GM23338 (cell line): ENCODE measurements at places on chromosomes 6 and 20. TPM values are rescaled to one million over a fixed set of nuclear protein-coding genes. Genes with fewer than 3 reads are reported as not detected.

Gene KCNB1
- total RNA-seq: 0.28 and 0.50 TPM in 2 replicates

Gene DEFB132
- total RNA-seq: not detected in 2 replicates

GRCh38 chr6:24949020-24949569, 13.3 kb upstream of the RIPOR2 start:
- DNase-seq: no peak
- H3K4me1 ChIP-seq: peaks cover 13% of the 10 kb centered on the region
- H3K4me3 ChIP-seq: no peak overlapping the region

- H3K4me1 ChIP-seq: no peaks in the 10 kb centered on the region
- H3K27me3 ChIP-seq: no peaks in the 10 kb centered on the region
- H3K27ac ChIP-seq: no peak overlapping the region
- no peak overlapping the region for H3K4me3 ChIP-seq
- DNase-seq: no peak
Observed at GRCh38 chr6:40877362-40877761, 161.7 kb downstream of the UNC5CL start.

Gene FOXC1
- total RNA-seq: 0.10 and 0.27 TPM in 2 replicates

DNA sequence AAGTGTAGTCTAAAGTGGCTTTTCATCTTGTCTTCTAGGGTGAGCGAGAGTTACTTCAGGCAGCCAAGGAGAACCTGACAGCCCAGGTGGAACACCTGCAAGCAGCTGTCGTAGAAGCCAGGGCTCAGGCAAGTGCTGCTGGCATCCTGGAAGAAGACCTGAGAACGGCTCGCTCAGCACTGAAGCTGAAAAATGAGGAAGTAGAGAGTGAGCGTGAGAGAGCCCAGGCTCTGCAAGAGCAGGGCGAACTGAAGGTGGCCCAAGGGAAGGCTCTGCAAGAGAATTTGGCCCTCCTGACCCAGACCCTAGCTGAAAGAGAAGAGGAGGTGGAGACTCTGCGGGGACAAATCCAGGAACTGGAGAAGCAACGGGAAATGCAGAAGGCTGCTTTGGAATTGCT, 27.1 kb downstream of the C20orf173 start:
- H3K4me3 ChIP-seq: no peak overlapping the region
- no peak overlapping the region for H3K27ac ChIP-seq
- H3K36me3 ChIP-seq: peaks cover 20% of the 10 kb centered on the region; the same call in 1 of the 2 replicates
- H3K27me3 ChIP-seq: no peaks in the 10 kb centered on the region

DNA sequence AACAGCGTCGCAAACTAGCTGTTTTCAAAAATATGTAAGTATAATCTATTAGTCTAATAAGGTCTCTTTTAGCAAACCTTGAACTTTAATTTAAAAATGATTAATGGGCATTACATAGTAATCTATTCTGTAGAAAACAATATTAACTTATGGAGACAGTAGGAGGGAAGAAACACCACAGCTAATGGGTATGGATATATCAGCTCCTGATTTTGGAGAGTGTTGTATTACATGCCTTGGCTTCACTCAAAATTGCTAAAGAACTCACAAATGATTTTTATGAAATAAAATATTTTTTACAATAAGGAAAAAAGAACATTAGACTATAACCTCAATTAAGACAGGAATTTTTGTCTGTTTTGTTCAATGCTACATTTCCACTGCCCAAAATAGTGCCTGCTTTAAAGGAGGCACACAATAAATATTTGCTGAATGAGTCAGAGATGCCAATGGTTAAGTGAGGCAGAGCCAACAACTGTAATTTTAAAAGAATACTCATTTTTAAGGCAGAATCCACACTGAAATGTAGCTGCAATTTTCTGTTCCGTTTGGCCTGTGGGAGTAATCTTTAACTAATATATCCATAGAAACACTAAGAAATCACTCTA, 15.7 kb downstream of the ATG5 start:
- DNase-seq: no peak
- no peaks in the 10 kb centered on the region for H3K27me3 ChIP-seq
- H3K4me1 ChIP-seq: no peaks in the 10 kb centered on the region
- no peak overlapping the region for H3K27ac ChIP-seq

- H3K27ac ChIP-seq: no peak overlapping the region
- no peak for DNase-seq
- no peaks in the 10 kb centered on the region for H3K36me3 ChIP-seq
- no peak overlapping the region for H3K4me3 ChIP-seq
- H3K27me3 ChIP-seq: no peaks in the 10 kb centered on the region
Observed at GRCh38 chr6:69059413-69059812, 424.3 kb downstream of the ADGRB3 start.

DNA sequence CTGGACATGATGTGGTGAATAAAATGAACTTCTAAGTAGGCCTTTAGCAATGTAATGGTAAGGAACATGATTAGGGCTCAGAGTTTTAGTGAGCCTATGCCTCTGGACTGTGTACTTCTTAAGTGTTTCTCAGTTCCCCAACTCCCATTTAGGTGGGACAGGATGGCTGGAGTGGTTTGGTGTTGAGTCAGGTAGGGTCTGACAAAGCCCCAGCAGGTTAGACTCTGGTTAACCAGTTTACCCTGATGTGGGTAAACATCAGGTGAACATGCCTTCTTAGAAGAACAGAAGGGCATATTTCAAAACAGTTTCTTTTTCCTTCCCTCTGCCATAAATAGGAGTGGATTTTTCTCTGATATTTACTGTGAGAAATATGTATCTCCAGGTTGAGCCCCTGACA, 1548.7 kb downstream of the GRIK2 start:
- no peak overlapping the region for H3K4me3 ChIP-seq
- no peak for DNase-seq

- no peaks in the 10 kb centered on the region for H3K36me3 ChIP-seq
- no peak overlapping the region for H3K27ac ChIP-seq
- no peaks in the 10 kb centered on the region for H3K27me3 ChIP-seq
Observed at GRCh38 chr6:138025528-138025978, 81.7 kb downstream of the PERP start.

GRCh38 chr6:115514656-115515055, 546.0 kb downstream of the FRK start:
- H3K4me3 ChIP-seq: no peak overlapping the region
- no peak for DNase-seq
- no peaks in the 10 kb centered on the region for H3K36me3 ChIP-seq
- H3K27ac ChIP-seq: no peak overlapping the region
- no peaks in the 10 kb centered on the region for H3K4me1 ChIP-seq

Gene ADGRF5
- not detected in 2 replicates for total RNA-seq

GRCh38 chr6:17096096-17096495, 5.8 kb upstream of the STMND1 start:
- H3K36me3 ChIP-seq: no peaks in the 10 kb centered on the region
- H3K4me1 ChIP-seq: no peaks in the 10 kb centered on the region
- no peak overlapping the region for H3K27ac ChIP-seq

- DNase-seq: peak; percentile 60
- H3K4me1 ChIP-seq: peaks cover 4% of the 10 kb centered on the region
- H3K4me3 ChIP-seq: no peak overlapping the region
- peaks cover 12% of the 10 kb centered on the region for H3K27me3 ChIP-seq
- no peak overlapping the region for H3K27ac ChIP-seq
Observed at GRCh38 chr20:428658-429200, 20.6 kb downstream of the RBCK1 start.

GRCh38 chr6:151681433-151682059, 125.9 kb upstream of the ESR1 start:
- no peaks in the 10 kb centered on the region for H3K36me3 ChIP-seq
- no peak for DNase-seq
- H3K27ac ChIP-seq: no peak overlapping the region
- H3K4me1 ChIP-seq: peaks cover 10% of the 10 kb centered on the region
- no peak overlapping the region for H3K4me3 ChIP-seq

- no peaks in the 10 kb centered on the region for H3K4me1 ChIP-seq
- H3K27ac ChIP-seq: no peak overlapping the region
- DNase-seq: peak; percentile 90
- no peaks in the 10 kb centered on the region for H3K36me3 ChIP-seq
- no peaks in the 10 kb centered on the region for H3K27me3 ChIP-seq
Observed at GRCh38 chr20:44448753-44449546, 26.7 kb upstream of the TTPAL start.

- H3K4me3 ChIP-seq: no peak overlapping the region
- no peaks in the 10 kb centered on the region for H3K36me3 ChIP-seq
- H3K27ac ChIP-seq: no peak overlapping the region
- H3K27me3 ChIP-seq: no peaks in the 10 kb centered on the region
Observed at GRCh38 chr20:41872930-41873329, 254.8 kb upstream of the CHD6 start.

Gene SMLR1
- total RNA-seq: not detected in 2 replicates

DNA sequence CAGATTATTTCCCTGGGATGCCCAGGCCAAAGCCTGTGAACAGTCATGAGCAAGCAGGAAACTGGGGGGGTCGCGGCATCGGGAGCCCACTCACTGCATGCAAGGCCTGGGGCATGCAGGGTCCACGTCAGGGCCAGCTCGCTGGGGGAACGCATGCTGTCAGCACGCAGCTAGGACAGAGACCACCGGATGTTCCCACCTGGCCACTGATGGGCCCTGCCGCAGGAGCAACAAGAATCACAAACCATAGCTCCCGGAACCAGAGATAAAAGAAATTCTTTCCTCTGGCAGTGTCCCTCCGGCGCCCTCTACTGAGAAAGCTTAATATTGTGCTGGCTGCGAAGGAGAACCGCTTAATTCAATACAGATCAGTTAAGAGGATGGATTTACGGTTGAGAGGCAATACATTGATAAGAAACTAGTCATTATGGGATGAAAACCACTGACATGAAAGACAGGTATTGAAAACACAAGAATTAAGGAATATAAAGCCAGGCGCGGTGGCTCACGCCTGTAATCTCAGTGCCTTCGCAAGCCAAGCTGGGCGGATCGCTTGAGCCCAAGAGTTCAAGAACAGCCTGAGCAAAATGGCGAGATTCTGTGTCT, 32.6 kb downstream of the C6orf15 start:
- peak; percentile 95 for DNase-seq
- no peak overlapping the region for H3K4me3 ChIP-seq
- no peak overlapping the region for H3K27ac ChIP-seq

DNA sequence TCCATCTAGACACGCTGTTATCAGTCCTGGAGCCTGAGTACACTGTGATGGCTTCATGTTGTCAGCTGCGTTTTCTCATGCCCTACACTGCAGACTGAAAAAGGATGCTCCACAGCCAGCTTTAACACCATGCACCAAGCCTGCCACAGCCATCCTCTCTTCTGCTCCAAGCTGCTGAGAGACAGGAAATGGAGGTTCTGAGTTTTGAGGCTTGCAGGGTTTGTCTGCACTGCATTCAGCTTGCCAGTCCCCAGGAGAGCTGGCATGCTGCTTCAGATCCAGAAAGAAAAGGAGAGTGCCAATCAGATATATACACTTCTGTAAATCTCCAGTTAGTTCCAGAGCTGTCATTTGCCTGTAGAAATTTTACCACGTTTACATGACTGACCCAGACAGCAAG, 550.7 kb upstream of the FLRT3 start:
- no peak overlapping the region for H3K27ac ChIP-seq
- H3K36me3 ChIP-seq: no peaks in the 10 kb centered on the region
- no peak for DNase-seq
- no peaks in the 10 kb centered on the region for H3K4me1 ChIP-seq
- H3K4me3 ChIP-seq: no peak overlapping the region
- H3K27me3 ChIP-seq: no peaks in the 10 kb centered on the region

Gene VWA7
- 0.07 and 0.12 TPM in 2 replicates for total RNA-seq

Gene SLC12A5
- 0.35 and 3.5 TPM in 2 replicates for total RNA-seq

Gene GTF2H4
- 32.6 and 46.5 TPM in 2 replicates for total RNA-seq

- H3K27me3 ChIP-seq: peaks cover 34% of the 10 kb centered on the region
- peaks cover 13% of the 10 kb centered on the region for H3K4me1 ChIP-seq
- no peaks in the 10 kb centered on the region for H3K36me3 ChIP-seq
- H3K4me3 ChIP-seq: no peak overlapping the region
Observed at GRCh38 chr6:106488494-106489370, 128.2 kb downstream of the CRYBG1 start.

- H3K36me3 ChIP-seq: no peaks in the 10 kb centered on the region
- H3K27me3 ChIP-seq: no peaks in the 10 kb centered on the region
- peak; percentile 85 for DNase-seq
- H3K4me3 ChIP-seq: no peak overlapping the region
Observed at GRCh38 chr6:47631269-47631772, 67.1 kb upstream of the ADGRF4 start.

Gene EPHA7
- total RNA-seq: 7.3 TPM in 2 replicates

Gene TINAG
- total RNA-seq: not detected in 2 replicates

DNA sequence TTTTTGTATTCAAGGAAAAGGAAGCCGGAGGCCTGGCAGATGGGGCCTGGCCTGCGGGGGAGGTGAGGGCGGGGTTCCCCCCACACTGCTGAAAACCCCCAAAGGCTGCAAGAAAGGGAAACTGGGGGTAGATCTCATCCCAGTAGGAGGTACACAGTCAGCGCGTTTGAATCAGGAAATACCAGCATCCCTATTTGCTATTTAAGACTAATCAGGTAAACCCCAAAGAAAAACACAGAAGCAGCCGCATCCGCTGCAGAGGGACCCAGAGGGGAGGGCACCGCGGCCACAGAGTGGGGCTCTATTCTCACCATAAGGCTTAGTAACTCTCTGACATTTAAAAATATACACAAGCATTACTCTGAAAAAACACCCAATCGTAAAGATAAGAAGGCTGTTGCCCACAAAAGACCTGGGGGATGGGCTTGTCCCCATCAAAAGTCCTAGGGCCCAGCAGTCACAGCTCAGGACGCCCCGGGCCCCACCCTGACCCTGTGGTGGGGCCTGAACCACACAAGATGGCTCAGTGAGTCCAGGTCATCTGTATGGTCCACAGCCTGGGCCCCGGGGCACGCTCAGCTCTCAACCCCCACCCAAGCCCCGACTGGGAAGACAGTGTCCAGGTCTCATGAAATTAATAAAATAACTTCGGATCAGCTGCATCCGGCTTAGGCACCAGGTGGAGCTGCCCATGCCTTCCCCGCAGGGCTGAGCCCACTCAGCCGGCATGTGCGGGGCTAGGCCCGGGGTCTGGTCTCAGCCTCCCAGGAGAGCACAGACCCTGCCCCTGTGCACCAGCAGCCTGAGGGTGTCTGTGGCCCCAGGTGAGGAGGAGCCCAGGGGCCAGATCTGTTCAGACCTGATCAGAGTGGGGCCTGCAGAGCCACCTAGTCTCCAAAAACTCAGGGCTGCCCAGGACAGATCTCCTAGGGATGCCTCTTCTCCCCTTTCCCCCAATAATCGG, 31.0 kb downstream of the KCNQ2 start:
- no peak for DNase-seq
- H3K4me1 ChIP-seq: no peaks in the 10 kb centered on the region; the same call in 1 of the 2 replicates
- H3K4me3 ChIP-seq: no peak overlapping the region
- H3K27me3 ChIP-seq: no peaks in the 10 kb centered on the region
- no peak overlapping the region for H3K27ac ChIP-seq

DNA sequence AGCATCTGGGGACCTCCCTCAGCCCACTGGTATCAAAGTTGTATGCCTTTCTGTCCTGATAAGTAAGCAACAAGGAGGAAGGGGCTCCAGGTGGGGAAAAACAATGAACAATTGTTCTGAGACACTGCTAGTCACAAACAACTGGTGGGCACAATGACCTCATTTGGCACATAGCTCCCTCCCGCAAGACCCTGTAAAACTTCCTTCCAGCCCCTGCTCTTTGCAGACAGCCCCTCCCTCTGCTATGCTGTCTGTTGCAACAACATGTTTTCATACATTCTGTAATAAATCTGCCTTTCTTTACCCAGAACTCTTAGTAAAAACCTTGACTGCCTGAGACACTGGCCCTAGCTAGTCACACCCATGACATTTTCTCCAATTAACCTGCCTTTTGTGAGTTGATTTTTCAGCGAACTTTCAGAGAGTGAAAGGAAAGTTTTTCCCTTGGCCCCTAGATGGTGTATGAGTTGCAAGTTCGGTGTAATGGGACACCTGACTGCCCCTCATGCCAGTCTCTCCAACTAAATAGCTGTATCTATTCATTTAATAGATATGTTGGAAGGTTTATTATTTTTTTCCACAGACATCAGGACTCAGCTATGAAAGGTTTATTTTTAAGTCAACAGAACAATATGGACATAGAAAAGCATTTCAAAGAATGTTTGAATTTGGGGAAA, 142.3 kb upstream of the SLC22A16 start:
- H3K4me1 ChIP-seq: peaks cover 22% of the 10 kb centered on the region
- H3K27me3 ChIP-seq: no peaks in the 10 kb centered on the region
- H3K36me3 ChIP-seq: no peaks in the 10 kb centered on the region
- H3K4me3 ChIP-seq: no peak overlapping the region
- no peak overlapping the region for H3K27ac ChIP-seq
- DNase-seq: peak; percentile 75
